Activated T-cell treated with anti-CD3 and anti-CD28 coated beads for 4 hours (primary cell): ENCODE measurements at places on chromosomes 5 and 9.

DNA sequence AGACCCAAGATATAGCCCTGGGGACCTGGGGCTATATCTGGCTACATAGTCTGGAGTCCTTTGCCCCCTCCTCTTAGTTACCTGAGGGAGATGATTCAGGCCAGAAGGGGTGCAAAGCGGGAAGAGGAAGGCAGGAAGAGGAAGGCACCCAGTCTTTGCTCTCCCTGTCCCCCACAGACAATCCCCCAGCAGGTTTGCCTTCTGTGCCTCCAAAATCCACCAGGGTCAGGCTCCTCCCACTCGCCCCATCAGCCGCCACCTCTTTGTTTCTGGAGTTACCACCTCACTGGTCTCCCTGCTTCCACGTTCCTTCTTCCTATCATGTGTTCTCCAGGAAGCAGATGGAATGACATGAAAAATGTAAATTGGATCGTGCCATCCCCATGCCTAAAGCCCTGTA is 31.2 kb upstream of the FABP6 start:
- DNase-seq: no peak

DNA sequence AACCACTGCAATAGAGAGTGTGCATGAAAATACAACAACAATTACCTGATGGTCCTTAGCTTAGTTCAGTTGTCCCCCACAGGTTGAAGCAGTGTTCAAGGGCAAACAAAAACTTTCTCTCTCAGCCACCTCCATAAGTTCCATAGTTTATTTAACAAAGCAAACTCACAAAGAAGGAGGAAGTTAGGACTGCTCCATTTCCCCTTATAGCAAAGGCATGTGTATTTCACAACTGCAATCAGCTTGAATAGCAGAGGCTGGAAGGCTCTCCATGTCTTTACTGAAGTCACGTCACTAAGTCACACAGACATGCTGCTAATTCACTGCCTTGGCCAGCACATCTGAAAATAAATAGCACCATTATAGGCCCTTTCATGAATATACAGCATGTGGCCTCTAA is 43.3 kb downstream of the DOCK8 start:
- DNase-seq: no peak

DNA sequence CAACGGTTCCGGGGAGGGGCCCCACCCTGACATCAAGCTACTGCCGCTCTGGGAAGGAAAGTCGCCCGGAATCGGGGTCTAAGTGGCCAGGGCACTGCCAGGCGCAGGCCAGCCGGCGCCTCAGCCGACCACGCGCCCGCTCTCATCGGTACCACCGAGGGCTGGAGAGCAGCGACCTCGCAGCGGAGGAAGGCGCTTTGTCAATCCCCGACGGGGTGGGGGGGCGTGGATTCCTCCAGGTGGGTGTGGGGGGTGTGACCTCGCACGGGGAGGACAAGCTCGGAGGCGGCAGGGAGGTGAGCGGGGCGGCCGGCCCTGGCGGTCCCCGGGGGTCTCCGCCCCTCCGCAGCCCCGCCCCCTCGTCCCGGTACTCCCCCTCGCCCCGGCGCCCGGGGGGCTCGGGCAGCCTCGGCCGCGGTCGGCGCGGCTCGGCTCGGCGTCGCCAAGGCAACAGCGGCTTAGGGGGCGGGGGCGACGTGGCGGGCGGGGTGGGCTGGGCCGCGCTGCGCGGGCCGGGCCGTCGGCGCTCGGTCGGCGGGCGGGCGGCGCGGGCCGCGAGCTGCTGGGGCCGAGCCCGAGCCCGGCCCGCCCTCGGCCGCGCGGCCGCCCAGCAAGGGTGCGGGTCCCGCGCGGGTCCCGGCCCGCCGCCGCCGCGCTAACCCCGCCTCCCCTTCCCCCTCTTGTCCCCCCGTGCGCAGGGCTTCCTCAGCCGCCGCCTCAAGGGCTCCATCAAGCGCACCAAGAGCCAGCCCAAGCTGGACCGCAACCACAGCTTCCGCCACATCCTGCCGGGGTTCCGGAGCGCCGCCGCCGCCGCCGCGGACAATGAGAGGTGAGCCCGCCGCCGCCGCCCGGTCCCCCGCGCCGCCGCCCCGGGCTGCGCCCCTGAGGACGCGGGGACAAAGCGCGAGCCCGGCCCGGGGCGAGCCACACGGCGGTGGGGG is 47.5 kb downstream of the DAB2IP start:
- DNase-seq: peak; percentile 9

DNA sequence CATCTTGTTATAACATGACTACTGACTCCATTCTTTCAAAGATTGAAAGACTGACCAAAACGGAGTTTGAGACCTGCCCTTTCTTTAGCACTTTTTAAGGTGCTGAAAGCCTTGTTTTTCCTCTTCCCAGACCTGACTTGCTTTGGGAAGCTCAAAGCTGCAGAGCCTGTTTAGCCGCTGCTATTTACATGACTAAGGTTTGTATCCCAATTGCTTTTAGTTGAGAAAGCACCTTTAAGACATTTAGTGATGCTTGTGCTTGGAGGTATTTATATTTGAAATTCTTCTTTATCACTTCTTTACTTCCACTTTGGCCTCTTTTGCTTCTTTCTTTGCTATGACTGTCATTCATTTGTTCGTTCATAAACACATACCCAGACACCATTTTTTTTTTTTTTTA is 182.6 kb upstream of the ELL2 start:
- DNase-seq: no peak

GRCh38 chr5:38497946-38498345 is 58.5 kb downstream of the LIFR start:
- DNase-seq: no peak

GRCh38 chr9:6502399-6502798 is 89.4 kb downstream of the UHRF2 start:
- no peak for DNase-seq

- no peak for DNase-seq
Measured at GRCh38 chr5:746258-746761, 38.2 kb downstream of the ZDHHC11B start.

- peak; percentile 28 for DNase-seq
Measured at GRCh38 chr9:126317513-126317912, 9.1 kb upstream of the MVB12B start.

GRCh38 chr5:7622498-7622897 is 226.6 kb downstream of the ADCY2 start:
- no peak for DNase-seq

DNA sequence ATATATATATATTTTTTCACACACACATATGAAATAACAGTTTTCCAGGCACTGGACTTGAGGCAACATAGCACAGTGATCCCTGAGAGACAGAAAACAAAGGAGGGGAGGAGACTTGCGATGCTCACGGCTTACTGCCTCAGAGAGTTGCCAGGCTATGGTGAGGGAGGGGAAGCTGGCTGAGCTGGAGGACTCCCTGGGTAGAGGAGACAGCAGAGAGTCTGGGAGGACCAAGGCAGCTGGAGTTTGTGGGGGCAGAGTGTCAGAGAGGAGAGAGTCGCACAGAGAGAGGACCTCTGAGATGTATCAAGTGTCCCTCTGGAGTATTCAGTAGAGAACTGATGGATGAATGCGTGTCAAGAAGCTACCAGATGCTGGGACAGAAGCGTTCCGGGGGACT is 23.1 kb upstream of the QSOX2 start:
- no peak for DNase-seq

GRCh38 chr9:87800456-87800855 is 74.5 kb downstream of the CTSL start:
- no peak for DNase-seq

DNA sequence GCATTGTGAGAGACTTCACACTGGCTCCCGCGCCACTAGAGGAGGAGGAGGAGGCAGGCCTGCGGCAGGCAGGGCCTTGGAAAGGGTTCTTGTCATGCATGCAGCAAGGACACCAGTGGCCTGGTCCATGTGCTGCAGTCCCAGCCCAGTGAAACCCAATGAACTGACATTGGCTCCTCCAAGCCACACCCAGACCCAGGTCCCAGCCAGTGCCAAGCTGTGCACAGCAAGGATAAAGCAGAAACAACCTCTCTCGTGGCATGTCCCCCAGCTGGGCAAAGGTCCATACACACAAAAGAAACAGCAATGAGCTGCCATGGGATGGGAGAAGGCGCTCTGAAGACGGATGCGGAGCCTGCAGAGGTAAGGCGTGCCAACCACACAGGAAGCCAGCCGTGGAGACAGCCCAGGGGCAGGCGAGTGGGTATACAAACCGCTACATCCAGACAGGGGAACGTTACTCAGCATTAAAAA is 89.2 kb downstream of the SEMA4D start:
- DNase-seq: peak; percentile 48

- peak; percentile 52 for DNase-seq
Measured at GRCh38 chr9:34988218-34989002, 1.1 kb upstream of the DNAJB5 start.

DNA sequence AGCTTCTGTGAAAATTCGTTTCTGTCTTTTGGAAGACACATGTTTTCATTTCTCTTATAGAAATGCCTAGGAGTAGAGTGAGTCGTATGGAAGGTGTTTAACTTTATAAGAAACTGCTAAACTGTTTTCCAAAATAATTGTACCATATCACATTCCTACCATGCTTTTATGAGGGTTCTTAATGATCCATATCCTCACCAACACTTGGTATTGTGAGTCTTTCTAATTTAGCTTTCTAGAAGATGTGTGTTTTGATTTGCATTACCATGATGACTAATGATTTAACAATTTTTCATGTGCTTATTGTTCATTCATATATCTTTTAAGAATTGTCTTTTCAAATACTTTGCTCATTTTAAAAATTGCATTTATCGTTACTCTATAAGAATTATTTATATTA is 223.6 kb downstream of the COMMD10 start:
- DNase-seq: no peak

GRCh38 chr5:72515211-72515610 is 8.0 kb upstream of the ZNF366 start:
- no peak for DNase-seq

GRCh38 chr5:124446120-124446519 is 300.3 kb downstream of the ZNF608 start:
- no peak for DNase-seq

DNA sequence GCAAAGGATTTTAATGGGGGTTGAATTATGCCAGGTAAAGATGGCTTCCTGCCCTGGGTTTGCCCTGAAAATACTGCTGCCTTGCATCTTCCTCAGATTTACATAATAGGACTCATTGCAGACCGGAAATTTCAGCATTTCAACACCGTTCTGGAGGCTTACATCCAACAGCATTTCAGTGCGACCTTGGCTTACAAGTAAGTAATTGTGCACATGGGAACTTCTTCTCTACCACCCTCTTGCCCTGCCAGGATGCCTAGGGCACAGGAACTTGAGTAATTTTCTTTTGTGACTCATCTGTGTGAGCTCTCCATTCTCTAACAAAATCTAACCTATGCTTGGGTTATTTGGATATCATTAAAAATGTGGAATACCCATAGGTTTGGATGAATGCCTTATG is 80.2 kb downstream of the DOCK2 start:
- no peak for DNase-seq

DNA sequence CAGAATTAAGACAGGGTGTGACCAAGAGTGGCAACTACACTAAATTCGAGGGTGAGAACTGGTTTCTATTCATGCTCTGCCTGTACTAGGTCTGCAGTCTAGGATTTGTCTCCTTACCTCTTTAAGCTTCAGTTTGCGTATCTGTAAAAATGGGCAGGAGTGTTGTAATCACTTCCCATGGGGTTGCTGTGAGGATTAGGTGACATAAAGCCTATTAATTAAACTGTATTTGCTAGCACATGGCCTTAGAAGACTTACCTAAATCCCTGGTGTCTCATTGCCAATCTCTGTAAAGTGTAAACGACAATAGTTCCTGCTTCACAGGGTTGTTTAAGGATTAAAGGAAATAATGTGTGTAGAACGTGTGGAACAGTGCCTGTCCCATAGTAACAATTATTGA is 193.6 kb downstream of the DRD1 start:
- no peak for DNase-seq

DNA sequence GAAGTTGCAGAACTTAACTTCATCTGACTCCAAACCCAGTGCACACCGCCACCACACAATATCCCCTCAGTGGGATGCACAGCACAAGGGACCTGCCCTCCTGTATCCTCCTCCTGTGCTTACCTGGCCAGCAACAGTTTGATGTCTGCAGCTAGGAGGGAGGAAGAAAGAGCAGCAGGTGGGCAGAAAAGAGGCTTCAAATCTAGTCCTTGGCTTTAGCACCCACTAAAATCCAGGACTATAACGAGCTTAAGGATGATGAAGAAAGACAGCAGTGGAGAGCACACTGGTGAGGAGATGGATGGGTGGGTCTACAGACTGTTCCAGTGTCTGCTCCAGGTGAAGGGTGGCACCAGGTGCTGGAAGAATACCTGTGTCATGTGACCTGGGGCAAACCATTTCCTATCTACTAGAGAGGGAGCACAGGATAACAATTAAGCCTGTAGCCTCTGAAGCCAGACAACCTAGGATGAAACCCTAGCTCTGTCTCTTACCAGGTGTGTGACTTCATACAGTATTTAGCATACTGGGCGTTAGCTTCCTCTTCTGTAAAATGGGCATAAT is 100.0 kb downstream of the SH3TC2 start:
- DNase-seq: no peak

GRCh38 chr9:14671377-14671776 is 21.9 kb downstream of the ZDHHC21 start:
- no peak for DNase-seq

- DNase-seq: no peak
Measured at GRCh38 chr5:10536511-10536910, 27.4 kb upstream of the ANKRD33B start.

DNA sequence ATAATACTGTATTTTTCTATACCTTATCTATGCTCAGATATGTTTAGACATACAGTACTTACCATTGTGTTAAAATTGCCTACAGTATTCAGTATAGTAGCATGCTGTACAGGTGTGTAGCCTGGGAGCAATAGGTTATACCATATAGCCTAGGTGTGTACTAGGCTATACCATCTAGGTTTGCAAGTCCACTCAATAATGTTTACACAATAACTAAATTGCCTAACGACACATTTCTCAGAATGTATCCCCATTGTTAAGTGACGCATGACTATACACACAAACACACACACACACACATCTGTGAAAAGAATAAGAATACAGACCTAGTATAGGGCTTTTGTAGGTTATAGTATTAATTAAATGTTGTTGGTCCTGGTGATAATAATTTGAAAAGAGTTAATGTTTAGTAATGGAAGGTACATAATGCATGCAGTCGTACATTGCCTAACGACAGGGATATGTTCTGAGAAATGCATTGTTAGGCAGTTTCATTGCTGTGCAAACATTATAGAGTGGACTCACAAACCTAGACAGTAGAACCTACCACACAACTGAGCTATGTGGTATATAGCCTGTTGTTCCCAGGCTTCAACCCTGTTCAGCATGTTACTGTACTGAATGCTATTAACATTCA is 13.6 kb downstream of the TDRD7 start:
- DNase-seq: no peak

- DNase-seq: no peak
Measured at GRCh38 chr5:174093123-174093522, 47.6 kb downstream of the NSG2 start.
